DND-41 (cell line): ENCODE measurements at places on chromosomes 4 and X.

DNA sequence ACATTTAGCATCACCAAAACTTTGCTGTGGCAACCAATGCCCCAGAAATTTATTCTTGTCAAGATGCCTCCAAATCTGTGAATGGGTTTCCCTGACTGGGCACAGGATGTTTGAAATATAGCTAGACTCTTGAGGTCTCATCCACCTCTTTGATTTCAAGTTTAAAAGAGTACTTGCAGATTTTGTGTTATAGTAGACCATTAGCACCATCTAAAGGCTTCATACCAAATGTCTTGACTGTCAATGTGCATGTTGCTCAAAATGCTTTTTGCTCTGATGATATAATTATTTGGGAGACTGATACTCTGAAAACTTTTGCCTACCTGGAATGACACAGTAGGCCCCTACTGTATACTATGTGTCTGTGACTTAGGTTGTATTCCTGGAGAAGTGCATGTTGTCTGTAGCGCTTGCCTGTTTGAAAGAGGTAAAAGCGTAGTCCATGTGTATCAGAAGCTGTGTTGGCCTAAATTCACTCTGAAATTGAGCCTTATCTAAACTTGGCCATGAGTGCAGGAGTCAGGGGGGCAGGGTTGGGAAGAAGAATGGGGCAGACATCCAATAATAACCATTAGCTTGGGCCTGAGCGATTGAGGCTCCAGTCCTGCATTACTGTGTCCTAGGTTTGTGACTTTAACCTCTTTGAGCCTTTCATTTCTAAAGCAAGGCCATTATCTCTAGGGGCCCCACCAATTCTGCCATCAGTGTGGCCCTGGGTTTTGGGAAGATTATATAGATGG lies 33.8 kb downstream of the NDP start:
- no peak overlapping the region for H3K27ac ChIP-seq
- DNase-seq = no peak
- H3K36me3 ChIP-seq = no peaks in the 10 kb centered on the region
- H3K4me1 ChIP-seq = no peaks in the 10 kb centered on the region
- no peaks in the 10 kb centered on the region for H3K27me3 ChIP-seq

- H3K36me3 ChIP-seq = no peaks in the 10 kb centered on the region
- DNase-seq = no peak
- H3K4me1 ChIP-seq = no peaks in the 10 kb centered on the region
- H3K4me3 ChIP-seq = no peak overlapping the region
- no peak overlapping the region for H3K27ac ChIP-seq
These were observed 161.7 kb downstream of the RBMX2 start for GRCh38 chrX:130563476-130563875.

DNA sequence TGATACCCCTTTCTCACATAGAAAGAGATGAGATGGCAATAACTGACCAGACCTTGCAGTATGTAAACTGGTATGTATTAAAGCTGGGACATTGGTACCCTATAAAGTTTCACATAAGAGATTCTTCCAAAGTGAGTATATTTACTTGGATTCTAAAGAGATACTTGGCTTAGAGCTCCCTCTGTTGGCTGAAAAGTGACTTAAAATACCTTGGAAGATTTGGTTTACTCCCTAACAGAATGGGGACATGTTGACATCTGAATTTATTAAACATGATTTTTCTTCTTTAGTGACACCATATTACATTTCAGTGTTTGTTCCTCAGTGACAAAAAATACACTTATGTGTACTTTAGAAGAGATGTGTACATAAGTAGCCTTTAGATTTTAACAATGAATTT lies 47.9 kb upstream of the RGN start:
- peaks cover 44% of the 10 kb centered on the region for H3K36me3 ChIP-seq
- no peaks in the 10 kb centered on the region for H3K27me3 ChIP-seq
- H3K27ac ChIP-seq = no peak overlapping the region
- H3K4me3 ChIP-seq = no peak overlapping the region

DNA sequence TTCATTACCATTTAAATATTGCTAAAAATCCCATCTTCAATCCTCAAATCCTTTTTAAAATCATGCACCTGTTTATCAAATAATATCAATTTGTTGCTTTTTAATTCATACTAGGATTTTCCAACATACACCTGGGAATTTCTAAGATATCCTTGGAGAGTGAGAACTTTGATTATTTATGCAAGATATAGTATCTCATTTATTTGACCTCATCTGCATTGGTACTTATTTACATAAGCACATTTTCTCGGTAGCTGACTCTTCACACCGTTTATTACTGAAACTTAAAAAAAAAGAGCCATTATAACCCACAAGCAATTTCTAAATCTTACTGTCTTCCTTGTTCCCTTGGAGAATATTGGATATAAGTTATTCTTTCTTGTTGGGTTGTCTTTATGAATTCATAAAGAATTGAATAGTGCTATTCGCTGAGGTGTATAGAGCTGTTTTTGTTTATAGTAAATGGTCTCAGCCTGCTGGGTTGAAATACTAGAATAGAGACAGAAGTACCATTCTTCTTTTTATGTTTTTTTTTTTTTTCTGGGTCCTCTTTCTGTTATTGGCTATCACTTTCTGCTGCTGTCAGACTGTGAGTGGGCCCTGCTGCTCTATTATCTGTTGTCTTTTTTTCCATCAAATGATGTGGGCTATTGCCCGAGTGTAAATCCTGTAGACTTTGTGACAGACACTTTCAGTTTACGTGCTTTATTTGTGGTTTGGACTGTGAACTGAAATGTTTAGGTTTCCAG lies 2.9 kb downstream of the UGT8 start:
- H3K4me1 ChIP-seq = no peaks in the 10 kb centered on the region
- DNase-seq = no peak
- no peak overlapping the region for H3K4me3 ChIP-seq
- H3K36me3 ChIP-seq = no peaks in the 10 kb centered on the region

DNA sequence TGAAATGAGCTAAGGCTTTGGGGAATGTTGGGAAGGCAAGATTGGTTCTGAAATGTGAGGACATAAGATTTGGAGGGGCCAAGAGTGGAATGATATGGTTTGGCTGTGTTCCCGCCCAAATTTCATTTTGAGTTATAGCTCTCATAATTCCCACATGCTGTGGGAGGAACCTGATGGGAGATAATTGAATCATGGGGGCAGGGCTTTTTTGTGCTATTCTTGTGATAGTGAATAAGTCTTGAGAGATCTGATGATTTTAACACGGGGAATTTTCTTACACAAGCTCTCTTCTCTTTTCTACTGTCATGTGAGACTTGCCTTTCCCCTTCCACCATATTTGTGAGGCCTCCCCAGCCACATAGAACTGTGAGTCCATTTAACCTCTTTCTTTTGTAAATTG lies 157.6 kb upstream of the C1QTNF7 start:
- no peak overlapping the region for H3K27ac ChIP-seq
- DNase-seq = no peak
- H3K4me1 ChIP-seq = no peaks in the 10 kb centered on the region
- H3K36me3 ChIP-seq = no peaks in the 10 kb centered on the region
- H3K27me3 ChIP-seq = no peaks in the 10 kb centered on the region

DNA sequence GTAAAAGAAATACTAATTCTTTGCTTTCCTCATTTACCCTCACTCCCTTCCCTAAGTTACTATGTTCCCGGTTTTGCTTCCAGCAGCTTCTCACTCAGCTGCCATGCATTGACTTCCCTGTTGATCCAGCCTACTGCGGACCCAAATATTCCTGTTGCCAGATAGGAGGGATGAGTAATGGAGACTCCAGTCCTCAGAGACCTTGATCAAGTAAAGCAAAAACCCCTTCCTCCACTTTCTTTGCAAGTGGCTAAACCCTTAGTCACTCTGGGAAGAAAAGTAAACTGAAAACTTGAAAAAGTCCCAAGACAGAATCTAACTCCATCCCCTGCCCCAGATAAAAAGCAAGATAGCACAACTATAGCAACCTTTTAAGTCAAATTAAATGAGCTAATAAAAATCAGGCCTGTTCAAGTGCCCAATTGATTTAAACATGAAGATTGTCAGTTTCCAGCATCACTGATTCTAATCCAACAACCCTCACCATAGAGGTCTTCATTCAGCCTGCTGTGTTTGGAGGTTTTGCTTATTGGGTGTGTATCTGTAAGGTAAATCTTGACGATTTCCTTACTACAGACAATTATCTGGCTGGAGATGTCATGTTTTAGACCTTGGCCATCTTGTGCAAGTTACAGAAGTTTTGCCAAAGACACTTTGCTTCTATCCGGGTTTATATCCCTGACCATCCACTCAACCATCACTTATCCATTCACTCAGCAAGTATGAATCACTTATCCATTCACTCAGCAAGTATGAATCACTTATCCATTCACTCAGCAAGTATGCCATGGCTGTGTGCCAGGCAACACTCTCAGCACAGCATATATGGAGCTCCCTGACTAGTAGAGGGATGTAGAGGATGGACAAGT lies 17.6 kb downstream of the FGFBP1 start:
- no peaks in the 10 kb centered on the region for H3K4me1 ChIP-seq
- no peak for DNase-seq
- peaks cover 10% of the 10 kb centered on the region for H3K27me3 ChIP-seq
- no peak overlapping the region for H3K4me3 ChIP-seq

DNA sequence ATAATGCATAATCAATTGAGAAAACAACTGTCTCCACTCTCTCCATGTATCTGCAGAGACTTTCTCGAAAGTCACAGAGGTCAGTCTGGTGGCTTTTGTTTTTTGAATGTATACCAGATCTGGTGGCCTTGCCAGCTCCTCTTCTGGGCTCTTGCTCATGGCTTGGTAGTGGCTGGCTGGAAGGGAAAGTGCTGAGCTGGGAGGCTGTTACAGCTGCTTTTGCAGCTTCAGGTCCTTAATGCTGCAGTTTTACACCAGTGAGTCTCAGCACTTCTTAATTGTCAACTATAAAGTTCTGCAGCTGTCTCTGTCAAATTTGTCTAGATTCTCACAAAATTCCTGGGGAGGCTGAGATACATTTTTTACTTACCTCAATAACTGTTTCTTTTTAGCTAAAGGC lies 390.0 kb downstream of the GRXCR1 start:
- H3K4me1 ChIP-seq = no peaks in the 10 kb centered on the region
- no peak overlapping the region for H3K4me3 ChIP-seq
- H3K27me3 ChIP-seq = no peaks in the 10 kb centered on the region
- H3K27ac ChIP-seq = no peak overlapping the region
- H3K36me3 ChIP-seq = no peaks in the 10 kb centered on the region

- H3K4me3 ChIP-seq = no peak overlapping the region
- no peaks in the 10 kb centered on the region for H3K27me3 ChIP-seq
- no peaks in the 10 kb centered on the region for H3K4me1 ChIP-seq
- H3K27ac ChIP-seq = no peak overlapping the region
- DNase-seq = no peak
These were observed 9.7 kb downstream of the CBR4 start for GRCh38 chr4:169000315-169000714.

DNA sequence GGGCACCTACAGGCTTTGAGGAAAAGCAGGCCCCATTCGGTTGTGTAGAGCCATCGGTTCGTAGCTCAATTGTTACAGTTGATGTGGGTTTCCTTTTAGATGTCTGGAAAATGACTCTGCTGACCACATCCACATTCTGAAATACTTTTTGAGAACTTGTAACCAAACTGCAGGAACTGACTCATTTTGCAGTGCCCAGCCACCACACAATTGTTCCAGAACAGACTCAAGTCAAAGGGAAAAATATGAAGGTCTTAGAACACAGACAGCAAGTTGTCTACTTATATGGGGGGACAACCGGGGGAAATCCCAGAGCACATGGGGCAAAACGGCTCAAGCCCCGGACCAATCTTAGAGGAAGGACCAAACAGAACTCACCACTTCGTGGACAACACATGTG lies 557.6 kb upstream of the DIPK2B start:
- H3K27me3 ChIP-seq = no peaks in the 10 kb centered on the region
- peak; percentile 68 for DNase-seq
- H3K36me3 ChIP-seq = no peaks in the 10 kb centered on the region
- peaks cover 66% of the 10 kb centered on the region for H3K4me1 ChIP-seq
- H3K27ac ChIP-seq = peak overlapping the region; percentile 77

- H3K36me3 ChIP-seq = no peaks in the 10 kb centered on the region
- H3K27me3 ChIP-seq = peaks cover 4% of the 10 kb centered on the region
- H3K4me3 ChIP-seq = no peak overlapping the region
- DNase-seq = no peak
- H3K27ac ChIP-seq = no peak overlapping the region
- no peaks in the 10 kb centered on the region for H3K4me1 ChIP-seq
These were observed 41.0 kb downstream of the GAB1 start for GRCh38 chr4:143377611-143378099.

DNA sequence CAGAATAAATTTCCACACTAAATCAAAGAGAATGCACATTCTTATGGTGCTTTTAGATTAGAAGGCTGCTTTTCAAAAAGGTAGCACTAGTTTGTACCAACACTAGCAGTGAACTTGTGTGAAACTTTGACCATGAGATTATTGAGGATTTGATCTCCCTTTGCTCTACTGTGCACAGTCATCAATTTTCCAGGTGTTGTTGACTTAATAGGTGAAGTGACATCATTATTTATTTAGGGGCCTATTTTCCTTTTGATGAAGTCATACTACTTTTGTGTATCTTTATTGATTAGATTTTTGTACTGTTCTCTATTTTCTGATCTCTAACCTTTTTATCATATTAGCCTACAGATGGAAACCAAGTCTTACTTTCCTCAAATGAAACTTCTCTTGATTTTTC lies 507.9 kb upstream of the LCORL start:
- no peaks in the 10 kb centered on the region for H3K4me1 ChIP-seq
- H3K4me3 ChIP-seq = no peak overlapping the region
- no peaks in the 10 kb centered on the region for H3K36me3 ChIP-seq
- no peak for DNase-seq

DNA sequence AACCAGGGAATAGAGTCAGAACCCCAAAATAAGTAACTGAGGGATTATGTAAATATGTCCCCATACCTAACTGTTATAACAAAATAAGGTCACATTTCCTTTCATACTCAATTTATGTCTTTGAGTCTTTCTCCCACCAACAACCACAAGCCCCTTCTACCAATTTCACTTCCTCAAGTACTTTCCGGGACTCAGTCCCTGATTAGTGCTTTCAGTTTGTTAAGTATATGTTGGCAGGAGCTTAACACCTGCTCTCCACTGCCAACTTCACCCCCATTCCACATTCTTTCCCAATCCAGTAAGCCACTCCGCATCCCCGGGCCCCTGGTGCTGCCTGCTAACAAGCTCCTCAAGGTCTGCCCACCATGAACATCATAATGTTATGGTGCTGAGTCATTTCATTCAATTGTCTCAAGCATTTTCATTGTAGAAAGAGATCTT lies 71.3 kb upstream of the SPRY1 start:
- DNase-seq = no peak
- no peak overlapping the region for H3K27ac ChIP-seq
- no peak overlapping the region for H3K4me3 ChIP-seq
- no peaks in the 10 kb centered on the region for H3K4me1 ChIP-seq

- peaks cover 14% of the 10 kb centered on the region for H3K4me1 ChIP-seq
- no peak overlapping the region for H3K4me3 ChIP-seq
- H3K27me3 ChIP-seq = no peaks in the 10 kb centered on the region
- H3K36me3 ChIP-seq = no peaks in the 10 kb centered on the region
These were observed 3.4 kb downstream of the HTT-AS start for GRCh38 chr4:3070709-3071500.

- no peaks in the 10 kb centered on the region for H3K4me1 ChIP-seq
- no peaks in the 10 kb centered on the region for H3K27me3 ChIP-seq
These were observed 163.0 kb downstream of the FAM13A start for GRCh38 chr4:88893961-88894360.

- H3K27me3 ChIP-seq = peaks cover 3% of the 10 kb centered on the region
- H3K4me1 ChIP-seq = peaks cover 35% of the 10 kb centered on the region
- DNase-seq = no peak
- H3K36me3 ChIP-seq = peaks cover 39% of the 10 kb centered on the region
- peak overlapping the region; percentile 98 for H3K27ac ChIP-seq
- peak overlapping the region; percentile 98 for H3K4me3 ChIP-seq
These were observed 737 bp downstream of the NELFA start for GRCh38 chr4:2007804-2008670.

GRCh38 chr4:165079476-165079875 lies 25.8 kb downstream of the TRIM75 start:
- DNase-seq = no peak
- no peaks in the 10 kb centered on the region for H3K4me1 ChIP-seq
